CD4-positive, CD25-positive, alpha-beta regulatory T cell (primary cell): ENCODE measurements at places on chromosomes 5 and 9.

- no peak for DNase-seq
Observed at GRCh38 chr9:70609542-70610286, 195.3 kb upstream of the KLF9 start.

GRCh38 chr9:133008824-133009223 lies 22.0 kb upstream of the GTF3C5 start:
- no peak for DNase-seq

DNA sequence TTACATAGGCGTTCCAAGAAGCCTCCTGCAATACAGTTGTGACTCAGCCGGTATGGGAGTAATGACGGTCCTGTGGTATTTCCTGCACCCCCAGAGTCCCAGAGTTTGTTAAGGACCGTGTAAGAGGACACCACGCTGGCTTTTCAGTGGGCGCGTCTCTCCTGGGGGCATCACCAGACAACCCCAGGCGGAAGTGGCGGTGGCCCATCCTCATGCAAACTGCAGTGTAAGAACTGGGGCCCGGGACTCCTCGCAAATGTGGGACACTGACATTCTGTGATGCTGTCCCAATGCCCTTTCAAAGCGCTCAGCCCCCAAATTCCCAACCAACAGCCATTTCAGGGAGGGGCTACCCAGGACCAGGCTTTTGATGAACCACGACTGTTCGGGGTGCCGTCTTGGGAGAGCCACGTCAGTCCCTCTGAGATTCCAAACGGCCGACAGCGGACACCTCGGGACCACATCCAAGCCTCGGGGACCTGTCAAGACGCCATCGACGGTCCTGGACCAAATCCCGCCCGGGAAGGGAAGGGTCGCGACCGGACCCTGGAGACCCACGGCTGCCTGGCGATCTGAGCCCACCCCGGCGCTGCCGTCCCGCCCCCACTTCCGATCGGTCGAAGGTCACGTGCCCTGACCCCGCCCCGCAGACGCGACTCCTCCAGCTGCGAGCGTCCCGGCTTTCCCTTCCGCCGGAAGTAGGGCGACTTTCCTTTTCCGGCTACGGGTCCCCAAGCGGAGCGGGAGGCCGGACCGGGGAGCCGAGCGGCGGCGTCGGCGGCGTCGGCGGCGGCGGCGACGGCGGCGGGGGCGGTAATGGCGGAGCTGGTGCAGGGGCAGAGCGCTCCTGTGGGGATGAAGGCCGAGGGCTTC lies at the start of gene FUBP3:
Gene FUBP3, plus strand, starts transcription at position 713 of the 873 bp plus-strand sequence. Its CDS starts 104 bp downstream, at position 817.
- DNase-seq = peak; percentile 74

DNA sequence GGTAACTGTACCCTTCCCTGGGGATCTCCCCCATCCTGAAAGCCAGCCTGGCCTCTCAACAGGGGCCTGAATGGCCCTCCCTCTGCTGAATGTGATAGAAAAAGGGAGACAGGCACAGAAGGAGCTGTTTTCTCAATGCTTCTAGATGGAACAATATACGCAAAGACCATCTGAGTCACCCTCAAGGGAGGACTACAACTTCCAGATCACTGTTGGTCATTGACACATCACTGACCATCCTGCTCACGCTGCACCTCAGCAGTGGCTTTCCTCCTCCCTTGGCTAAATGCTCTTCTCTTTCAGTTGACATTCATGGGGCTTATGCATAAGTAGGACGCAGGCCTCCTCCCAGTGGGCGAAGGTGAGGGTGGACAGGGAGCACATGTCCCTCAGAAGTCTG lies 112.2 kb upstream of the SHB start:
- DNase-seq = no peak

DNA sequence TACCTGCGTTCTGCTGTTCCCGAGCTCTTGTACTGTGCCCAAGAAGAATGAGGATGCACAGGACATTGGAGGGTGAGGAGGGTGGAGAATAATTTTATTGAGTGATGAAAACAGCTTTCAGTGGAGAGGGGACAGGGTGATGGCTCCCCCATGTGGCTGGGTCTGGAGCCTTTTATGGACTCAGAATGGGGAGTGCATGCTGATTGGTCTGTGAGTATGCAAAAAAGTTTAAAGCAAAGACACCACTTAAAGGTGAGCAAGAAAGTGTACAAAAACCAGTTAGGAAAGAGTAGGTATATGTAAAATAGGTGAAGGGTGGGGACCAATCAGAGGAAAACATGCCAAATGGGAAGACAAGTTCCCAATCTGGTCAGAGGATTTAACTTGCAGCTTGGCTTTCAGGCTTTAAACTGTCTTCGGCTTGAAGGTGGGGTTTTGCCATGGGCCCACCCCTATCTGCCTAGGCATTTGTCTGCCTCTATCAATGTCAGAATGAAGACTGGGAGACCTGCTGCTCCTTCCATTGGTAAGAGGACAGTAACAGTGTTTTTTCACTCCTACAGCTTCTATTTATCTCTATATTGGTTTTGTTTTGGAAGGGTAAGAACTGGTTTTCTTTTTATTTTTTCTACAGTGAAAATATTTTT lies 118.0 kb upstream of the RAI14 start:
- DNase-seq = no peak

GRCh38 chr9:113863345-113863744 lies 12.8 kb upstream of the ZNF618 start:
- DNase-seq = no peak

- DNase-seq = no peak
Observed at GRCh38 chr9:109745335-109746283, 34.4 kb upstream of the PALM2AKAP2 start.

DNA sequence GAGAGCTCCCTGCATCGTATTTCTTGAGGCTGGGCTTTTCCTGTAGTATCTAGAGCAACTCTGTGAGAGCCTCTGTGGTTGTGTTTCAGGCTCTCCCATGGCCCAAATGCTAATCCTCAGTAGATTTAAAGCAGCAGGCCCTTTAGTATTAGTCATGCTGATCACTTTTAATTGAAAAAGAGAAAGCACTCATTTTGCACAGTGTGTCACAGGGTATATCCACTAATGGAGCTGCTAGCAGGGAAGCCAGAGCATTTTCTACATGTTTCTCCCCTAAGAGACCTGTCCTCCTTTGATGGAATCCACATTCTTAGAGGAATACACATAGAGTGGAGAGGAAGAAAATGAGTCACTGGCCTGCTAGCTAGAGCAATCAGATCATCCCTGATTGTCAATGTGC lies 348.5 kb downstream of the TMEM232 start:
- no peak for DNase-seq

DNA sequence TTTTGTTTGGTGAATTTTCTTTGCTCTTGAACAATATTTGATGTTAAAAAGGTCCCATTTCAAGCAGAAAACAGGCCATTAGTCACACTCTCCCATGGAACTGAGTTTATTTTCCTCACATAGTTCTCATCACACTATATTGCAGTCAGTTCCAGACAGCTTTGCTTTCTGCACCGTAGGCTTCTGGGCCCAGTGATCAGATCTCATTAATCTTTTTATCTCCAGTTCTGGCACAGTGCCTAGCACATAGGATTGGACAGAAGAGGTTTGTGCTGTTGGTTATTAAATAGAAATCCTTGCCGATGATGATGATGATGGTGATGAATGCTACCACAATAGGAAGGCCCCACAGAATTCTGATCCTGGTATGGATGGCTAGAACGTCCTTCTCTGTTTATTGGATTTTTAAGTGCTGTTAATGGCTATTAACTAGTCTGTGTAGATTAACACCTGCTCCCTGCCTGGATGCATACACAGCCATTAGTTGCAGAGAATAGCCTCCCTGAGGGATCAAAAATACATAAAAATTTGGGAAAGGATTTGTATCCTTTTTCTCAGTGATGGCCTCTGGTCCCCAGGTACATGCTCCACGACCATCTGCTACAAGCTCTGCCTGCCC lies 52.0 kb upstream of the NTRK2 start:
- DNase-seq = no peak

- peak; percentile 8 for DNase-seq
Observed at GRCh38 chr9:77475641-77476473, 172.3 kb downstream of the GNA14 start.

DNA sequence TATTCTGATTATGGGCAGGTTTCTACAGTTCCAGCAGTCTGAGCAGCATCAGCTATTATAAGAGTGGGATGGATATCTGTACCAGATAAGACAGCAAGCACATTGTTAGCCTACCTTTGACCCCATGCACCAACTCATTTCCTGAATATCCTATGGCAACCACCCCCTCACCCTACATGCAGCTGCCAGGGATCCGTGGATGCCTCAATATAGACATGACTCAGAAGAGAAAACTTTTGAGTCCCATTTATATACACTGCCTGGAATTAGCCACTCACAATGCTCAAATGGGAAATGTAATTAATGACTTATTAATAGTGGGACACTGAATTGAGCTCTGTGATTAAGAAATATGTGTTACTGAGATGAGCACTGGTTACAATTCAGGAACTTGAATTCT lies 124.4 kb downstream of the SSBP2 start:
- no peak for DNase-seq

DNA sequence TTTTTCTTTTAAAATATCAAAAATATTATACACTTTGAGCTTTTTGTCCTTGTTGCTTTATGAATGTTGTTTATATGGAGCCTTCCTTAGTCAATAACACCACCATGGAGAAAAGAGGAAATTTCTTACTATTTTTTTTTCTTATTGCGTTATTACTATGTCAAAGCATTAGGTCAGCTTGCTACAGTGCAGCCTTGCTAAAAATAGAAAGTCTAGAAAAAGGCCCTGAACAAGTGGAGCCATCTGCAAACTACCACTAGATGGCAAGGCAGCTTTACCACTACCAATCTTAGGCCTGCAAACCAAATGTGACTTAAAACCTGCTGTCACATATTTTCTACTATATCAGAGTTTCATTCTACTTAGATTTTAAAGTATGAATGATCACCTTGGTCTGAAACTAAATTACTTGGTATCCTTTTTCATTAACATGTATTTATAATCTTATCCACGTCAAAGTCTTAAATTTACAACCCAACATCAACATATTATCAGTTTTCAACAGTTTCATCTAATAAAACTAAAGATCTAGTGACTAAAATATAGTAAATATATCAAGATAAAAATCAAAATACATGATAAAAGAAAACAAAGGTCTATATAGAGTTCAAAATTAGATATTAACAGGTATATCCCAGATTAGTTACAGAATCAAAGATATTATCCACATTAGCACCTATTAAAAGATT lies 113.1 kb upstream of the ACOT12 start:
- peak; percentile 42 for DNase-seq
